ENCODE measurements at places on chromosomes 4 and X.

- peak; percentile 13 for DNase-seq
Measured at GRCh38 chr4:84324303-84325245, 174.5 kb downstream of the NKX6-1 start.

GRCh38 chr4:157221895-157222770, 1.6 kb downstream of the GRIA2 start:
- DNase-seq = no peak

- peak; percentile 82 for DNase-seq
Measured at GRCh38 chrX:48487362-48487798, 11.4 kb downstream of the FTSJ1 start.

GRCh38 chrX:42708222-42708621, 69.7 kb downstream of the PPP1R2C start:
- no peak for DNase-seq

DNA sequence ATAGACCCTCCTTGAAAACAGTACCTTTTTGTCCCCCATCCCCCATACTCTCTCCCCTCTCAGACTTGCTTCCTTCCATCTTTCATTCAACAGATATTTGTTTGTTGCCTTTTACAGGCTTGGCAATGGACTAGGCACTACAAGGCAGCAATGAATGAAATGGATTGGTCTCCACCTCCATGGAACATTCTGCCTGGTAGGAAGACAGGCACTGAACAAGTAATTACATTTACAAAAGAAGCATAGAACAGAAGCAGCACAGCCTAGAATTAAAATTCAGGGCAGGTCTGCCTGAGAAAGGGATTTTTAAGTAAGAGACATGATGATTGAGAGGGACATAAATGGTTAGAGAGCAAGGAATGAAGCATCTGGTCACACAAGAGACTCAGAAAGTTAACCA, 346.1 kb downstream of the GRXCR1 start:
- no peak for DNase-seq

- no peak for DNase-seq
Measured at GRCh38 chrX:110346681-110347080, 12.0 kb upstream of the RTL9 start.

GRCh38 chr4:121307445-121308327, 73.1 kb downstream of the QRFPR start:
- DNase-seq = peak; percentile 6
